Right lung (tissue), 10 donors: ENCODE measurements at places on chromosomes 6 and 20. TPM values are rescaled to one million over a fixed set of nuclear protein-coding genes. Genes with fewer than 3 reads are reported as not detected.

DNA sequence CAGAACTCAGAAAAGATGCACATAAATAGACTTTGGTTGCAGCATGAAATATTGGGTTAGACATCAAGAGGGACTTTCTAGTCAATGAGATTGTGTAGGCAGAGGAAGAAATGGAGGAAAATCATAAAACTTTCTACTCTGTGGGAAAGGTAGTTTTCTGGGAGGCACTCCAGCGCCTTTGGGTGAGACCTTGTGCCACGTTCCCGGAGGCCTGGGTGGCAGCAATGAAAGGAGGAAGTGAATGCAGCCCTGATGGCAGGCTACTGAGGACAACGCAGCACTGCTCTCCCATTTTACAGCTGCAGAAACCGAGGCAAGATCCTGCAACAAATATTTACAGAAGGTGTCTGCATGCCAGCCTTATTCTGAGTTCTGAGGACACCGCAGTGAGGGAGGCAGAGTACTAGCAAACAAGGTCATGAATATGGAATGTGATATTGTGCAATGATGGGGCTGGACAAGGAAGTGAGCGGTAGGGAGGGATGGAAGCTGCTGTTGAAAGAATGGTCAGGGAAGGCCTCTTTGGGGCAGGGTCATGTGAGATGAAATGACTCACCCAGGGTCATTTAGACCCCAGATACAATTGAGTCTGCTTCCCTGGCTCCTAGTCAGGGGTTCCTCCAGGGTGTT, 159.1 kb downstream of the TFAP2C start:
- DNase-seq: no peak

- DNase-seq: no peak
Measured at GRCh38 chr6:154613137-154613676, 102.7 kb upstream of the CNKSR3 start.

DNA sequence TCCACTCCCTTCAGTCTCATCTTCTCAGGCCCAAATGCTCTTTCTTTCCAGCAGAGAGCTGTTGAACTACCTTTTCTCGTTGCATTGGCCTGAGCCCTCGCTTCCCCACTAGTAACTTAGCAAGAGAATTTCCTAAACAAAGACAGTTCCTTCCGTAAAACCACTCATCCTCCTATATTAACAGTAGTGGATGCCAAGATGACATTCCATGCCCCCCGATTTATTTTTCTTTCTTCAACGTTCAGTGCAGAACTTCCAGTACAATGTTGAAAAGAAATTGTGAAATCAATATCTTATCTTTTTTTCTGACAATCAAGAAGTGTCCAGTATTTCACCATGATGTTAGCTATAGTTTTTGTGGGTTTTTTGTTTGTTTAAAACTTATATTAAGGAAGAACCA, 45.8 kb downstream of the SOX4 start:
- no peak for DNase-seq

DNA sequence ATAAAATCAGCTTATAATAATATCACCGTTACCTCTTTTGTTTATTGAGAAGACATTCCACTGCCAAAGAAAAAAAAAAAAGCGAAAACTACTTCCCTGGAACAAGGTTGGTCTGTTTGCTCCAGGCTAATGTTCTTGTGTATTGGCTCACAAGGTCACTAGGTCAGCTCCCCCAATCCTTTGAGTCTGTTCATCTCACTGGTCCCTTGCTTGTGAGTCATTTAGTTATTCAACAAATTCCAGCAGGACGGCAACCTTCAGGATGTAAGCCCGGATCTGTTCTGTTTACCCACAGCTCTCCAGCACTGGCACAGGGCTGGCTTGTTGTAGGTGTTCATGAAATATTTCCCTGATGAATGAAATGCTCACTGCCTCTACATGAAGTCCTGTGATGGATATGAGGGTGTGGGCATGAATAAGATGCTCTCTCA, 3.3 kb downstream of the ARHGAP40 start:
- no peak for DNase-seq

DNA sequence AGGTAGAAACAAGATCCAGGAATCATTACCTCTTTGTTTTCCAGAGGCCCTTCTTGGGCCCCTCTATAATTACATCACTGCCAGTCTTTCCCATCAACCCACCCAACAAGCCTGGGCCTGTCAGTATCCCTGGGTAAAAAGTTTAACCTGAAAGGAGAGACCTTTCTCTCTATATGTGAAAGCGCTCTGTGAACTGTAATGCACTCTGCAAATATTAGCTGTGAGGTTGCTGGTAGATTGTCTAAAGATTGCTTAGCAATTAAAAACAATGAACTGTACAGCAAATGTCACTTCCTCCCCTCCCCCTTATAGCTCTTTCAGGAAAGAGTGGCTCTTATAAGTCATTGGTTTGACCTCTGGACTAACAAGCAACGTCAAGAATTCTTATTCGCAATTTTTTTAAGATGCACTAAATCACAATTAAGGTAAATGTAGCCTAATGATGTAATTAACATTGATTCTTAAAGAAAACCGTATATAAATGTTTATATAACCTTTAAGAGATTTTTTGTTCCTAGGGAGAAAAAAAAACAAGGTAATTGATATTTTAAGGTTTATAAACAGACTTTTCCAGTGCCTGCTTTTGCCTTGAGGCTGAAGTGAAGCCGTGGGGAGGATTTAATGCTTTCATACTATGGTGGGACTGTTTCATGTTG, 18.4 kb downstream of the ECT2L start:
- no peak for DNase-seq

DNA sequence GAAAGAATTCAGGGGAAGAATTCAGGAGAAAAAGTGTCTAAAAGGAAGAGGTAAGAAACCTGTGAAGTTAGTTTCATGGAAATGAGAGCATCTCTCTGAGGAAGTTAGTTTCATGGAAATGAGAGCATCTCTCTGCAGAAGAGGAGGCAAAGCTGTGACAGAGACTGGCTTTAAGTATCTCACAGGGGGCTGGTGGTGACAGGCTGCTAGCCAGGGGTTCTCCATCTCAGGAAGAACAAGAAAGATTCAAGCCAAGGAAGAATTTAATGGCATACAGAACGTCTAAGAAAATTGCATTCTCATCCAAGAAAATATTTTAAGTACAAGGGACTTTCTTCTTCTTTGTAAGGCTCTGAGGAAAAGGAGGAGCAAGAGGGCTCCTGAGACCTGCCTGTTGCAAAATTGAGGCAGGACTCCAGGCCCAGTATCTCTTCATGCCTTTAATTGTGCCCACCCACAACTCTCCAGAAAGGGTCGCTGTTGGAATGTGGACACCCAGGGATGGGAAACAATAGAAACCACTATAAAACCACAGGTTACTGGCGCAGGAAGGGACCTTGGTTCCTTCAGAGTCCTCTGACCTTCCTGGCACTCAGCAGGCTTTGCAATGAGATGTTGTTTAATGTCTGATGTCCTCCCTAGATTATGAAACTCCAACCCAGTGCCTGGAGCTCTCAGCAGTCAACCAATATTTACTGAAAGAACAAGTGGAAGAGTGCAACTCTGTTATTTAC, 136.8 kb downstream of the FNDC1 start:
- DNase-seq: no peak

DNA sequence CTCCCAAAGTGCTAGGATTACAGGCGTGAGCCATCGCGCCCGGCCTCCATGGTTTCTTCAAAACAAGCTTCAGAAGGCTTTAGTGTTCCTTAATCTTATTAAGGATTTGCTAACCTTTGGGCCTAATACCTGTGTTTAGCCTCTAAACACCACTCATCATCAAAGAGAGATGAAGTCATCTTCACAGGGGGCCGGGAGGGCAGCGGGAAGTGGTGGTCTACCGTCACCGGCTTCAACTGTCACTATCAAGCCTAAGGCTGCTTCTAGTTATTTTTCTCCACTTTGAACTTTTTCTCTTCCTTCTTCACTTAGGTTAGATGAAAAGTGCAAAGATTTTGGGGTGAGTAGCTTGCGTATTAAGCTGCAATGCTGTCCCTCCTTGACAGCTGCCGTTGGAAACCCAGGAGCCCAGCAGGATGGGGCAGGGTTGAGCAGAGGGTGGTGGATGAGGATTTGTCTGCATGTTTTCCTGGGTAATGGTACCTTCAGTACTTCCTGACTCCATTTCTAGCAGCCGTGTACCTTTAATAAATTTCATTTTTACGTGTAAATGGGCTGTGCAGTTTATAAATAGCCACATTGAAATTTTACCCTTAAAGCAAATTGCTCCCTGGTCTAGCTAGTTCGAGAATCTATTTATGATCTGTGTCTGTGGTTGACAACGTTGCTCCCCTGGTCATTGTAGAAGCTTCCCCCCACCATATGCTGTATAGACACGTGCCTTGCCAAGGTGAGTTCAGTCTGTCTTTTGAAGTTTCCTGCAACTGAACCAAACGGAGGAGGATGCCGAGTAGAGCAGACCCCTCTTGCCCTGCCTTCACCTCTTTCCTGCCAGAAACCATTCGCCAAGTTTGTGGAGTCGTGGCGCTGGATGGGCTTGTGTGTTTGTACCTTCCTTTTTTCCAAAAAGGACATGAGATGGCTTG, 64.8 kb downstream of the SYNJ2 start:
- no peak for DNase-seq

- no peak for DNase-seq
Measured at GRCh38 chr6:115830895-115831294, 229.8 kb downstream of the FRK start.

GRCh38 chr20:63843778-63844177, 12.7 kb upstream of the ZBTB46 start:
- DNase-seq: no peak

DNA sequence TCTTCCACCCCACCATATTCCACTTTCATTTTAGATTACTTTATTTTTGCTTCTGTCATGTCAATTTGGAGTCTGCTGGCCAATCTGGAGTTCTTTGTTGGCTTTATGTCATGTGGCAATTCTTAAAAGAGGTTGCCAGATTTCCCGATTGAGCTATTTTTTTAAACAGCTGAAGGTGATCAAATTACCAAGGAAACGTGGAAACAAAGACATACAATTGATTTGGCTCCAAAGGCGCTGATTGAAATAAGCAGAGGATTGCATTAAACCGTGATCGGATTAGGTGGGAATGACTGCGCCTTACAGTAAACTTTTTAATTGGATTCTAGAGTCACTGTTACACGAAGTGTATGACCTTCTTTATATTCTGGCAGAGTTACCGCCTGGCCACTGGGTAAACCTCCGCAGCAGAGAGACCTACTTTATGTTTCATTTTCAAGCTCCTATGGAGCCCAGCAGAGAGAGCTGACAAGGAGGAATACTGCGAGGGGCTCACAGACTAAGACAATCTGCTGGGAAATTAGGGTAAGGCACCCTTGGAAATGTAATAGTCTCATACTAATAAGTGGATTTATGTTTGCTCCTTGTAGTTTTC, 37.9 kb downstream of the SIM1 start:
- no peak for DNase-seq

DNA sequence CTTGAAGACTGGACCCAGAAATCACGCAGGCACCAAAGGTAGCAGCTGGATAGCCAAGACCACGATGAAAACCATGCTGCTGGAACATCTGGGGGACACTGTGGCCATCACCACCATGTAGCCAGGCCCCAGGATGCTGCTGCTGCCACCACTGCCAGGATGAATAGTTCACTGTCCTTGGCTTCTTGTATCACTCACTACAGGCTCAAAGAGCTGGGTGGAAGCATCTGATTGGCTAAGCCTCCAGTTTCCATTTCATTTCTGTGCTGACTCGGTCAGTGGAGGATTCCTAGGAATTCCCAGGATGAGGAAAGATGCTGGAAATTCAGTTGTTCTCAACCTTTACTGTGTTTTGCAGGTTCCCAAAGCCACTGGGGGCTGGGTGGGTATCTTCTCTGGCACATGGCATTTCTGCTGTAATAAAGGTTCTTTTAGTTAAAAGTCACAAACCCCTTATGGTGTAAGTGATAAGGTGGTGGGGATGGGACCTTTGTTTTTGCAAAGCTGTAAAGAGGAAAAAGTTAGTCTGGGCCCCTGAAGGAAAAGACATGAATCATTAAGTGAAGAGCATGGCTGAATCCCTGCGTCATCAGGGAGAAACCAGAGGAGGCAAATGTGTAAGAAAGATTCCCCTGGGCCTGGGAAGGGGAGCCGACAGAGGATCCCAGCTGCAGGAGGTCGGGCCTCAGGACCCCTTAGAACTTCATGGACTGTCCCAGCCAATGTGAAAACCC, 75.6 kb upstream of the RNF24 start:
- DNase-seq: no peak

GRCh38 chr20:32742322-32743236, 688 bp downstream of the COMMD7 start:
- no peak for DNase-seq

DNA sequence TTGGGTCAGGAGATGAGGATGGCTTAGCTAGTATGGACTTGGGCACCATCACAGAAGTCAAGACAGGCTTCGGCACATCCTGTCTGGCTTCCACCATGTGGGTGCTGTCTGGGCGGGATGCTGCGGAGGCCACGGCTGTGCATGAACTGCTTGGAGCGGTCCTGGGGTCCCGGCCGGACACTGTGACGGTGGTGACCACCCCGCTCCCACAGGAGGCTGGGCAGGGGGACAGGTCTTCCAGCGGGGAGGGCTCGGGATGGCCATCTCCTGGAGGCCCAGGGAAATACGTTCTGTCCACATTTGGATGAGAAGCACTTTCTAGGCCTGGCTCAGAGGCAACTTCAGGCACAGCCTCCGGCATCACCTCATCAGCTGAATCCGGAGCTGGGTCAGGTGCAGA, 32.1 kb upstream of the TCFL5 start:
- no peak for DNase-seq

- no peak for DNase-seq
Measured at GRCh38 chr6:150999107-150999506, 133.6 kb downstream of the MTHFD1L start.

DNA sequence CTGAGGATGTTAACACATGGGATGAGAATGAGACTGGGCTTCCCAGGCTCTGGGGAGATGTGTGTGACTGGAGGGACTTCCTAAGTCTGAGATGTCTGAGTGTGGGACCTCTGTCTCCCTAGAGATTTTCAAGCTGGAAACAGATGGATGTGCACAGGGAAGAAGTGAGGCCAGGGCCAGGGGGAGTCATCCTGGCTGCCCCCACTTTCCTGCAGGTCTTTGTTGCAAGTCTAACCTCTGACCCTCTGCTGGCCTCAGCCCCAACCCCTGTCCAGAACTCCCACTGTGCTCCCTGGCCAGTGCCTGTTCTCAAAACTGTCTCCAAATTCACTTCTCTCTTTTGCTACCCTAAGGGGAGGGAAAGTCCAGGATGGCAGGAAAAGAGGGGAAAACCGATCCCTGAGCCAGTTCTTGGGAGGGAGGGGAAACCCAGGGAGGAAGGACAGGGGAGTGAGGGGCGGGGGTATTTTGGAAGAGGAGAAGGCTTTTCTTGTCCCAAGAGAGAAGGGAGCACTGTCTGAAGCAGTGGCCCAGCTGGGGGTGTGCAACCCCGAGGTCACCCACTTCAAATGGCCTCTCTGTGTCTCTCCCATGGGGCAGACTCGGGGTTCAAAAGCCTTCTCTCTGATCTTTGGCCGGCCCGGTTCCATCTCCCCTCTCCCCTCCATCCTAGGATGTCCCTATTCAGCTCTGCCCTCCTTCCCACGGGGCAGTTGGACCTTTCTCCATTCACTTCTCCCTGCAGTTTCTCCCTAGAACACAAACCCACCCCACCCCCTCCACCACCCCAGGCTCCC, 3.1 kb downstream of the PPP1R18 start:
- no peak for DNase-seq

MRPL18 gene
- polyA plus RNA-seq: 58.6 TPM

MRPS26 gene
- polyA plus RNA-seq: 70.1 TPM

SAMD3 gene
- 2.7 TPM for polyA plus RNA-seq

SYS1 gene
- 26.7 TPM for polyA plus RNA-seq

PSMB8 gene
- 41.6 TPM for polyA plus RNA-seq

TMEM217 gene
- 2.3 TPM for polyA plus RNA-seq

MLN gene
- polyA plus RNA-seq: not detected

BTNL2 gene
- polyA plus RNA-seq: 0.78 TPM

POM121L2 gene
- polyA plus RNA-seq: not detected

MYLK4 gene
- 1.3 TPM for polyA plus RNA-seq

BANF2 gene
- polyA plus RNA-seq: not detected

C2 gene
- polyA plus RNA-seq: 6.2 TPM

BPIFB4 gene
- not detected for polyA plus RNA-seq

WFDC12 gene
- polyA plus RNA-seq: not detected

C6orf136 gene
- polyA plus RNA-seq: 14.0 TPM
